ENCODE measurements at places on chromosomes 7 and 10.

DNA sequence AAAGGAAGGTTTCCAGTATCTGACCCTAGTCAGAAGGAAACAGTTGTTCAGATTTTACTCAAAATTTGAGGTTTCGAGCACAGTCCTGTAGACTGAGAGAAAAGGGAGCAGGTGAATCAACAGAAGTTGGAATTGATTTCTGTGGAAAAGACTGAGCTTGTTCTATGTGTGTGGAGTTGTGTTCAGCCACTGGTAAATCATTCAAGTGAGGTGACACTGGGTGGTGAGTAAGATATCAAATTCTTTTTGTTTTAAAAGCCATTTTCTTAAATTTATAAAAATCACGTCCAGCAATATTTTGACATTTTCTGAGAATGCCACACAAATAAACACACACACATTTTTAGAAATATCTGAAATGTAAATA, 165.1 kb downstream of the HGF start:
- no peak for DNase-seq

- DNase-seq: no peak
Measured at GRCh38 chr10:104707602-104708459, 66.7 kb downstream of the SORCS3 start.

GRCh38 chr7:106864298-106865081, 592 bp upstream of the PIK3CG start:
- no peak for DNase-seq

GRCh38 chr7:39851466-39852045, 98.5 kb upstream of the CDK13 start:
- no peak for DNase-seq

- DNase-seq: no peak
Measured at GRCh38 chr7:3240826-3241430, 60.1 kb upstream of the SDK1 start.

DNA sequence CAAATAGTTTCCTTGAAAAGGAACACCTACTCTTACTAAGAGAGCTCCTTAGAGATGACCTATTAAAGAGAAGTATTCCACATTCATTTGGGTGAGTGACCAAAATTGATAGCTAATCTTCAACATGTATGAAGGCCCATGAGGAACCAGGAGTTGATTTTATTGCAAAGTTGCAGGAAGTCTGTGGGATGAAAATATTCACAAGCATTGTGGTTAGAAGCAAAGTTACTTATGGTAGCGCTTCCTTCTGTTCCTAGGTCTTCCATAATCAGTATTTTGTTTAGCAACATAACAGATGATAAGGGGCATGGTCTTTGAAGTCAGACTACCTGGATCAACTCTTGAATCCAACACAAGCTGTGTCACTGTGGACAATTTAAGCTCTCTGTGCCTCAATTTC, 164.5 kb downstream of the DGKB start:
- no peak for DNase-seq

DNA sequence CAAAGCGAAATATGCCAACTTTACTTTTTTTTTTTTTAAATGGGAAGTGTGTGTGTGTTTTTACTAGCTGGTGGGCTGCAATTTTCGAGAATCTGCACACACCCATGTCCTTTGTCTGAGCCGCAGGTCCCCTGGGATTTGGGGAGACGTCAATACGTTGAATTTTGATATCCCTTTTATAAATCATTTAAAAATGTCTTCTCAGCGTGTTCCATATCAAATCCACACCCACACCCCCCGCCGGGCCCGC, 404 bp upstream of the FMC1 start:
- no peak for DNase-seq

DNA sequence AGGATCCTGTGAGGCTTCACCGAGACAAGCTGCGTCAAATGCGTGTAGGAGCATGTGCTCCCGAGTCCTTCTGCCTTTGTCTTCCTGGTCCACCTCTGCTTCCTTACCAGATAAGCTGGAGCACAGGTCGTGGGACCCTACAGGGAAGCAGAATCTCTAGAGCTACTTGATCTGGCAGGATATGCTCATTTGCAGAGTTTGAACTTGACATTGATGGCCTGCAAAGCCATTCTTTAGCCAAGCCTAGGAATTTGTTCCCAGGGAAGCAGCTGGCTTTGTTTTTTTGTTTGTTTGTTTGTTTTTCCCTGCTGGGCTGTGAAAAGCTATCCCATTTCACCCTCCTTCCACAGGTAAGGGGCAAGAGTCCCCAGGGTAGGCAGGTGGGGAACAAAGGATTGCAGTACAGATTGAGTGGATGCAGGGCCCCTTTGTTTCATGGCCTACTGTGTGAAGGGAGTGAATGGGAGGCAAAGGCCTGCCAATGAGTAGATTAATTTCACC, 200.0 kb upstream of the BMPER start:
- no peak for DNase-seq

GRCh38 chr10:79488336-79488735, 24.0 kb upstream of the EIF5AL1 start:
- no peak for DNase-seq

DNA sequence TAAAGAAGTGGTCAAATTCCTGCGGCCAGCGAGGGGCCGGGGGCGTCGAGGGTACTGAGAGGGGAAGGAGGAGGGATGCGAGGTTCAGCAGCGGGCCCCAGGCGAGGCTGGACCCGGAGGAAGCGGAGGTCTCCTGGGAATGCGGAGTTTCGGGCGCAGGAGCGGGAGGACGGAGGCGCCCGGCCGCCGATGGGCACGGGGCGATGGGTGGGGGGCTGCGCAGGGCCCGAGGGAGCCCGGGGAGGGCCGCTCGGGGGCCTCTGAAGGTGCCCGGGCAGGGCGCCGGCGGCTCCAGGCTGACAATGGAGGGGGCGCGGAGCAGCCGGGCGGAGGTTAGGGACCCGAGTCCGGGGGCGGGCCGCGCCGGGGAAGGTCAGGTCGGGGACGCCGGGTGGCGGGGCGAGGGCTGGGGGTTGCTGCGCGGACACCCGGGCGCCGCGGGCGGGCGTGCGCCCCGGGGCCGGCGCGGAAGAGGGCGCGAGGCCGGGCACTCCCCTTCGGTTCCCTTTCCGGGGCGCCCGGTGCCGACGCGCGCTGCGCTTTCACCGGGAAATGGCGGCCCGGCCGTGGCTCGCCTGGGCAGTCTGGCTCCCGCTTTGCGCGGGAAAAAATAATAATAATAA, 683 bp downstream of the MACROH2A2 start:
- no peak for DNase-seq

GRCh38 chr7:102872460-102872859, 40.3 kb upstream of the LRRC17 start:
- no peak for DNase-seq

GRCh38 chr10:43054593-43054992, 22.3 kb upstream of the RET start:
- no peak for DNase-seq

DNA sequence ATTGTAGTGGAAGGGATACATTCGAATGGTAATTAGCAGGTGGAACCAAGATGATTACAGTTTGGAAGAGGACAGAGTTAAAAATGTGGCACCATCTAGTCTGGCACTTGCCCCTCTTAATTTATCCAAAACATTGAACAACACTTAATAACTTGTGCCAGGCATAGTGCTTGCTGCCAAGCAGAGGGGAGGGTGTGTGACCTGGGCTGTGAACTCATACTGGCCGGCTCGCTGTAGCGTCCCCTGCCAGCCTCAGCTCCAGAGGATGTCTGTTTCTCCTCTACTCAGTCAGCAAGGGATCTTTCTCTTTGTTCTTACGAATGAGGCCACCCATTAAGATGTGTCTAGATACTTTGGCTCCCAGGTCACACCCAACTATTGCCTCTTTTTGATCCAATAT, 179.4 kb upstream of the INHBA start:
- no peak for DNase-seq

DNA sequence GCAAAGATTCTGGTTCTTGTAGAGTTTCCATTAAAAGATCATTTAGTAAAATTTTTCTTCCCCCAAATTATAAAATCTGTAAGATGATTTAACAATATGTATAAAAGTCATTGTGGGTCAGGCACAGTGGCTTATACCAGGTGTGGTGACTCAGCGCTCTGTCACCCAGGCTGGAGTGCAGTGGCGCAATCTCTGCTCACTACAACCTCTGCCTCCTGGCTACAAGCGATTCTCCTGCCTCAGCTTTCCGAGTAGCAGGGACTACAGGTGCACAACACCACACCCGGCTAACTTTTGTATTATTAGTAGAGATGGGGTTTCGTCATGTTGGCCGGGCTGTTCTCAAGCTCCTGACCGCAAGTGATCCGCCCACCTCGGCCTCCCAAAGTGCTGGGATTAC, 68.0 kb downstream of the SEPTIN14 start:
- DNase-seq: no peak

DNA sequence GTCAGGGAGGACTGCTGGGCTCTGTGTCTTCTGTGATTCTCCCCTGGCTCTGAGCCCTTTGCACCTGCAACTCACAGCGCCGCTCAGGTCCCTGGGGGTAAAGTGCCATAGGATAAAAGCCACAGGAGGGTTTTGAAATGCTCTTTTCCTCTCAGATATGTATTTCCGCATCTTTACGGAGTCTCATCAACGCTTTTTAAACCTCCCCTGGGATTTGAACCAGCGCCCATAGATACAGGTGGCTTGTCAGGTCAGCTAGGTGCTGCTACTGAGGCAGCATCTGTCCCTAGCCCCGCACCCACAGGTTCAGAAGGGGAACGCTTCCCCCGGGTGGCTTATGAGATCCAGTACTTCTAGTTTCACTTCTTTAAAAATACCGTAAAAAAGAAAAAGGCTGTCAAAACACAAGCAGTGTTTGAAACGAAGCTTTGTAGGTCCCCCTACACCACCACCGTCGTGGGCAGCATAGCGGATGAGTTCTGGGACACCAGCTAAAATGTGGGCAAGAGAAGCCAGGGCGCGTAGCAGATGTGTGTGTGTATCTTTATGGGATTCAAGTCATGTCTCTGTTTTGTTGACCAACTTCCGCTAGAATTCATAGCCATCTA, 173.5 kb downstream of the CUX1 start:
- no peak for DNase-seq

DNA sequence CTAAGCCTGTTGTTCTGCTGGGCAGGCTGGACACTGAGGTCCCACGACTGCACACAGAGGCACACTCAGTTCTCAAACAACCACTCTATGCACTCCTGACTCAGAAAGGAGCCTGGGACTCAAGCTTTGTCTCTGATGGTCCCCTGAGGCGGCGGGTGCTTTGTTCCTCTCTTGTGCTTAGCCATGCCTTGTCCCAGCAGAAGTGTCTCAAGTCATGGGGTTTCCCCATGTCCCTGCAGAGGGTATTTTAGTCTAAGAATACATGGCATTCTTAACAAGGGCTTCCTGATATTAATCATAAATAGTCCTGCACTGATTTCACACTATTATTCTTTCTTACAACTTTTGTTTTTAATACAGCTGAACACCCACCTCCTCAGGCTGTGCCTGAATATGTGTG, 72.5 kb downstream of the CXCL12 start:
- DNase-seq: no peak

- no peak for DNase-seq
Measured at GRCh38 chr10:48520594-48520993, 84.3 kb downstream of the ARHGAP22 start.

GRCh38 chr7:28778786-28779185, 179.3 kb downstream of the TRIL start:
- no peak for DNase-seq

DNA sequence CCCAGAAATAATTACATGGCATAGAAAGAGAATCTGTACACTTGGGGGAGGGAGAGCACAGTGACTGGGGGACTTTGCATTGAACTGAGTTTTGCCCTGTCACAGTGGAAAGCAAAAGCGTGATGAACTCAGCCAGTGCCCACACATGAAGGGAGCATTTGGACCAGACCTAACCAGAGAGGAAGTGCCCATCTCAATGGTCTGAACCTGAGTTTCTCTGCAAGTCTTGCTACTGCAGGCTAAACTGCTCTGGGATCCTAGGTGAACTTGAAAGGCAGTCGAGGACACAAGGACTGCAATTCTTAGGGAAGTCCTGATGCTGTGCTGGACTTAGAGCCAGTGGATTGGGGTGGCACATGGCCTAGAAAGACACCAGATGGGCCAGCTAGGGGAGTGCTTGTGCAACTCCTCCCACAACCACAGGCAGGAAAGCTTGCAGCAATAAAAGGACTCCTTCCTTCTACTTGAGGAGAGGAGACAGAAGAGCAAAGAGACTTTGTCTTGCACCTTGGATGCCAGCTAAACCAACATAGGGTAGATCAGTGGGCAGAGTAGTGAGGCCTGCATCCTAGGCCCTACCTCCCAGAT, 259.0 kb downstream of the GRM8 start:
- no peak for DNase-seq
